ENCODE measurements at places on chromosomes 1 and 21.

GRCh38 chr1:70277875-70278274 is 56.7 kb downstream of the SRSF11 start:
- no peak for DNase-seq

GRCh38 chr1:227548119-227548397 is 15.3 kb upstream of the ZNF678 start:
- no peak for DNase-seq

DNA sequence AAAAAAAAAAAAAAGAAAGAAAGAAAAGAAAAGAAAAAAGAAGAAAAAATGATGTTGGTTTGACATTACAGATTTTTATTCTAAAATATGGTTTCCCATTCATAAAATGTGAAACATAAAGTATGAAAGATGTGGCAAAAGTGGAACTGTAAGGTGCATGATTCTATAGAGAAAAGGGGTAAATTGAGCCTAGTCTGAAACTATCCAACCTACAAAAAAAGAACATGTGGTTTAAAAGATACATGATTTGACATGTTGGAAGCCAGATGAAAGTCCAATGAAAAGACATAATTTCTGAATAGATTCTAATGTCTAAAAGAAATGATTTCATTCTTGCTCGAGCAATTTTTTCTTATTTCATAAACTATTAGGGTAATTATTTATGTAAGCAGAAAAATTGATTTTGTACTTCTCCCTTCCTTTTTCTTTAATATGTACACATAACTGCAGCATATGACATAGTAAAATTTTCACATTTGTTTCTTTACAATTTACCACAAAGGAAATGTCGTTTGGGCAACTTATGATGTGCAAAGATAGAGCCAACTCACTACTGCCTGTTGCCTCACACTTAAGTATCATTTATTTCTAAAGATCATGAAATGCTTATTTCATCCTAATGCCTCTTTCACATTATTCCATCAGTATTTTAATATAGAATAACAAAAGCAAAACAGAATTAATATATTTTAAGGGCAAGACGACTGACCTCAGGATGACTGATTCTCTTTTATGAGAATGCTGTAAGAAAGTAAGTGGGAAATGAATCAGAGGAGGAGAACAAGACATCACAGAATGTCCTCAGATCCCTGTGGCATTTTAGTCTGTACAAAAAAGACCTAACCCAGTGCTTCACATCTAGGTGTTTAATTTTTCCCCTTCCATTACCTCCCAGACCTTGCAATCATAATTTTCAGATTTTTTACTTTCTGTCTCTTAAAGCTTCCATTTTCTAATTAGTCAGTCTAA is 165.8 kb upstream of the HMCN1 start:
- DNase-seq, result peak; percentile 45

GRCh38 chr1:34713443-34713842 is 41.4 kb upstream of the GJB5 start:
- no peak for DNase-seq

DNA sequence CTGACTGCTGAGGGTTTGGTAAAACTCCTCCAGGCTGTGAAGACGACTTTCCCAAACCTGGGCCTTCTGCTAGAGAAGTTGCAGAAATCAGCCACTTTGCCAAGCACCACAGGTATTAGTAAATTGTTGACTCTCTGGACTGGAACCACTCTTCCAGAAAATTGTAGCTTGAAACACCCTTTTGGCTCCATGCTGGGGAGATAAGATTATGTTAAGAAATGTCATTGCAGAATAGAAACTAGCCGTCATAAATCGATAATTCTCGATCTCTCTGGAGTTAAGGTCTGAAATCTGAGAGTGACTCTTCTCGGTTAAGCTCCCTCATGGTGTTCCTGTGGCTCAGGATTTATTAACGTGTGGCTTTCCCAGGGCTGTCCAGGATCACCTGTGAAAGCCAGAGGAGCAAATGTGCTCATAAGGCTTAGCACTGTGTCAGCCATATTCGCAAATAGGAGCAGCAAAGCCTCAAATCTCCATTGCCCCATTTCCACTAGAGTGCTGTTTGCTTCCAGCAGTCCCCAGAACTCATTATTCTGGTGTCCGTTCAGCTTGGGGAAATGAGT is 54.6 kb downstream of the ZBTB40 start:
- no peak for DNase-seq

DNA sequence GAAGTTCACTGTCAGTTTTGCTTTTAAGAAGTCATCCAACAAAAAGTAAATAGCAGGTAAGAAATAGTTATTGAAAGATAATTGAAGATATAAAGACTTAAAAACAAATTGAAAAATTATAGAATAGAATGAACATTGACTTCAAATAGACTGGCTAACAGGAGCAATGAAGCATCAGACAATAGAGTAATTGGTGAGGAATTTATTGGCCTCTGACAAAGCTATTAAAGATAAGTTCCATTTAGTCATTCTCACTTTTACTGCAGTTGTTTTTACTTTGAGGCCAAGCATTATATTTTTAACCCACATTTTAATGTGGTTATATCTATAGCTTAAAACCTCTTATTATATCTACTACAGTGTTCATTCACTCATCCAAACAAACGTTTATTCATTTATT is 228.8 kb upstream of the ADGRL2 start:
- DNase-seq, result no peak

DNA sequence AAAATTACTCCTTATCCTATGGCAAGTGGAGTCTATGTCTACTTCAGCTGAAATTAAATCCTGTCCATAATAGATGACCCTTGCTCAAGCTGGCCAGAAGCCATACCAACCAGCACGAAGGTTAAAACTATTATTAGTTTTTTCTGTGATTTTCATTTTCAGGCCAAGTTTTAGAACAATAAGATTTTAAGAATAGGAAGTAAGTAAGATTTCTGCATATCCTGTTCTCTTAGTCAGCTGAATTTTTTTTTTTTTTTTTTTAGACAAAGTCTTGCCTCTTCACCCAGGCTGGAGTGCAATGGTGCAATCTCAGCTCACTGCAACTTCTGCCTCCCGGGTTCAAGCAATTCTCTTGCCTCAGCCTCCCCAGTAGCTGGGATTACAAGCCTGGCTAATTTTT is 6.1 kb upstream of the RBP7 start:
- no peak for DNase-seq

GRCh38 chr1:64756770-64757169 is 11.9 kb downstream of the RAVER2 start:
- DNase-seq, result no peak

Data from central memory CD4-positive, alpha-beta T cell (primary cell).